Suppressor macrophage treated with lipopolysaccharide for 4 hours (primary cell): ENCODE measurements at places on chromosomes 7 and 10.

DNA sequence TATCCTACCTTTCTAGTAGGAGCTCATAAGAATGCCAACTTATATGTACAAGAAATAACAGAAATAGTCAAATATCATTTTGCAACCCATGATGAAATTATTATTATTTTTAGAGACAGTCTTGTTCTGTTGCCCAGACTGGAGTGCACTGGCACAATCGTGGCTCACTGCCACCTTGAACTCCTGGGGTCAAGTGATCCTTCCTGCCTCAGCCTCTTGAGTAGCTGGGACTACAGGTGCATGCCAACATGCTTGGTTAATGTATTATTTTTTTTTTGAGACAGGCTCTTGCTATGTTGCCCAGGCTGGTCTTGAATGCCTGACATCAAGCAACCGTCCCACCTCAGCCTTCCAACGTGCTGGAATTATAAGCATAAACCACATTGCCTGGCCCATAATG is 44.8 kb downstream of the TNPO3 start:
- DNase-seq, result no peak

DNA sequence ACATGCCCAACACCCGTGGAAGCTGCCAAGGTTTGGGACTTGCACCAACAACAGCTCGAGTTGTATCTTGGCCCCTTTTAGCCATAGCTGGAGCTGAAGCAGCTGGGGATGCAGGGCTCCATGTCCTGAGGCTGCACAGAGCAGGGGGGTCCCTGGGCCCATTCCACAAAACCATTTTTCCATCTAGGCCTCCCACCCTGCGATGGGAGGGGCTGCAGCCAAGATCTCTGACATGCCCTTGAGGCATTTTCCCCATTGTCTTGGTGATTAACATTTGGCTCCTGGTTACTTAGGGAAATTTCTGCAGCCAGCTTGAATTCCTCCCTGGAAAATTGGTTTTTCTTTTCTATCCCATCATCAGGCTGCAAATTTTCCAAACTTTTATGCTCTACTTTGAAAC is 637.8 kb upstream of the VSTM2A start:
- no peak for DNase-seq

DNA sequence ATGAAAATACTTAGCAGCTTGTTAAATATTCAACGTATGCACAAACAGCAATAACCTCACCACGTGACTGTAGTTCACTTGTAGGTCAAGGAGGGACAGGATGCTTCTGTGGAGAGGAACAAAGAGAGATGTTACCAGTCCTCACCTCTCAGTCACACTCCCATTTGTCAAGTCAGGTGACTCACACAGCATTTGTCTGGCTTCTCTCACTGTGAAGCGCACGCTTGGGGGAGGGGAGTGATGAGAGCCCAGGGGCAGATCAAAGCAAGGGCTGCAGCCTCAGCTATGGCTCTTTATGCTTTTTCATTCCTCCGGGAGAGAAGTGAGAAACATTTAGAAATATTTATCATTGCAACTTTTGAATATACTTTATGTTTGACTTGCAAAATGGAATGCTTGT is 2.9 kb upstream of the RBM20 start:
- no peak for DNase-seq

DNA sequence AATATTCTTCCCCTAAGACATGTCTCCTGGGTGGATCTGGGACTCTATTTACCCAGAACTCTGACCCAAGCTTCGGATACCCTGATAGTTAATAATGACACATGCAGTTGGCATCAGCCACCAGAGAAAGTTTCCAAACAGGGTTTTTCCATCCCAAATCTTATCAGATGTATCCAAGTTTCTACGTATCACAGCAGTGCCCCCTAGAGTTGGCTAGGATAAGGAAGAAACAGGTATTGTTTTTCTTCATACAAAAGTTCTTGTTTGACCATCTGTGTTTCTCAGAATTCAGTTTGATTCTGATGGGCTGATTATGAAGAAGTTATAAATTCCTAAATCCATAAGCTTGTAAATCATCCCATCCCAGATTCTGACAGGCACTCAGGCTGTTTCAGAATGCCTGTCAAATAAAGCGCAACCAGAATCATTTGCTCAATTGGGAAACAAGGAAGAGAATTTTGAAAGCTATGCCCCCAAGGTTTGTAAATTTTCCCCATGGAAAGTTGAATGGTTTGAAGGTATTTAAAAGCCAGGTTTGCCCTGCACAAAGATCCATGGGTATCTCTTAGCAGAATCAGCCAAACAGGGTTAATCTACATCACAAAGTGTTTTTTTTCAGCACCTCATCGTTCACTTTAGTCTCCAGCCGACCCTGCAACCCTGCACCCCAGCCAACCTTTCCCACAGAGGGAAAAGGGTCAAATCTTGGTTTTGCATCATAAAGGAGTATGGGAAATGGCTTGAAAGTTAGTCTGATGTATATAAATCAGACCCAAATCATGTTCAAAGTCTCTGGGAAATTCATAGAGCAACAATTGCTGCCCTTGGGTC is 47.4 kb downstream of the NRAP start:
- peak; percentile 13 for DNase-seq

DNA sequence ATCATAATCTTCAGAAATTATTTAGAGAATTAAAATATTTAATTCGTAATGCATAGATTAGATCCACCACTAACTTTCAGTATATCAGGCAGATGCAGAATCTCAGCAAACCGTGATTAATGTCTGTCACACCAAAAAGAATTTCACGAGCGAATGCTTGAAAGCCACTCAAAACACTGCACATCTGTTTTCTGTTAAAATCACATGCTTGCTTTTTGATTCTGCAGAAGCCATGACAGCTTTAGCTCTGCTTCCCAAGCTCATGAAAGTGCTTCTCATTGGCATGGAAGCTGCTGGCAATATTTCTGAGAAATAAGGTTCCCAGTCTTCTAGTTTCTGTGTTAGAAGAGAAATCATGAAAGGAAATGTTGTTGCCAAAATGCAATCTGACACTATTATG is 837.8 kb upstream of the LRRN3 start:
- DNase-seq, result no peak

DNA sequence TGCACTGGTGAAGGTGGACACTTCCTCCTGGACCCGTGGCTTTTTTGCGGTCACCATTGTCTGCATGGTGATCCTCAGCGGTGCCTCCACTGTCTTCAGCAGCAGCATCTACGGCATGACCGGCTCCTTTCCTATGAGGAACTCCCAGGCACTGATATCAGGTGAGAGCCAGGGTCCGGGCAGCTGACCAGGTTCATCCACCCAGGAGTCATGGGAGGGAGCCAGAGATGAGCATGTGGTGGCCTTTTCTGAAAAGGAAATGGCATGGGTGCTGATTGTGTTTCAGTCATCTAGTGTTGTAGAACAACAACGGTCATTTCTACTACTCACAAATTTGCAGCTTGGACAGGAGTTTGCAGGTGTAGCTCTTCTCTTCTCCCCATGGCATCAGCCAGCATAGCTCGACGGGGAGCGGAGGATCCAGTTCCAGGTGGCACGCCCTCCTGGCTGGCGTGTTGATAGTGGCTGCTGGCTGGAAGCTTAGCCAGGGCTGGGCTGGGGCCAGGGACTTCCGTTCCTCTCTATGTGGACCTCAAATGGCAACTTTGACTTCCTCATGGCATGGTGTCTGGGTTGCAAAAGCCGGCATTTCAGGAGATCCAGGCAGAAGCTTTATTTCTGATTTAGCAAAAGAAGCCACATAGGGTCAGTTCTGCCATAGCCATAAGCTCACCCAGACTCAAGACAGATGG is 32.7 kb downstream of the SLC29A3 start:
- DNase-seq, result peak; percentile 35

GRCh38 chr7:22115689-22116088 is 170.0 kb upstream of the CDCA7L start:
- no peak for DNase-seq

- DNase-seq, result no peak
Observed at GRCh38 chr7:55124989-55125875, 106.4 kb downstream of the EGFR start.

DNA sequence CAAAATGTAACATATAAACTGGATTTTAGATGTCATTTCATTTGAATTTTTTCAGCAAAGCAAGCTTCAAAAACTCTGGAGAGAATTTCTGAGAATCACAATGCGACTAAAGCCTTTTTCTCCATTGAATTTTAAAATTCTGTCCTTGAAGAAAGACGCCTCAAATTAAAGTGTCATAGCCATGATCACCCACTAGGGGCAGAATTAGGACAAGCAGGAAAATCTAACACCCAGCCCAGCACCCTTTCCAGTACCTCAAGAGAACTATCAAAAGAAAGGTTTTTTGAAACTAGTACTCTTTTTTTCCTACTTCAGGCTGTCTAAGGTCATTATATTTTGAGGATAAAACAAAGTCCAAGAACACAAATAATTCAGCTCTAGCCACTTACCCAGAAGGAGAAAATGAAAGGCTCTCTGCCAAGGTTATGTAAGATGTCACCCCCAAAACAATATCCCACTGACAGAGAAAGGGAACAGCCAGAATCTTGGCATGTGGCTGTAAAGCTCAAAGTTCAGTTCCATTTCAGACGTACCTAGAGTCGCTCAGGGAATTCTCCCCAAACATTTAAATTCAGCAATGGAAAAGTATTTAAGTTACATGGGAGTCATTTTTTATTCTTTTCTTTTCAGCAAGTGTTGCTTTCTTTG is 299.4 kb downstream of the SNX13 start:
- DNase-seq, result peak; percentile 55

- DNase-seq, result no peak
Observed at GRCh38 chr7:16343612-16344011, 77.7 kb downstream of the CRPPA start.

DNA sequence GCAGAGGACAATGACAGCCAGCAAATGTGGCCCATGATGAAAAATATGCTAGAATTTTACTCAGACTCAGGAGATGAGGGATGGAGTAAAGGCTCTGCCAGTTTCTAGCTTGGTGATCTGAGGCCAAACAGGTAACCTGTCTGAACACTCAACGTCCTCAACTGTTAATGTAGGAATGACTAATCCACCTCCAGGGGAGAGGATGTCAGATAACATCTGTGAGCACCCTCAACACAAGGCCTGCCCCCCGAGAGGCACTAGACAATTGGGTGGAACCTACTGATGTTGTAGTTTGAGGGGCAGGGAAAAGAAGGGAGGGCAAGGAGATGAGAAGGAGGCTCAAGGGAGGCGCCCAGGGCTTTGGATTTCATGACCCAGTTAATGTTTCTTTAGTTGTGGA is 445.1 kb downstream of the PLXNA4 start:
- DNase-seq, result no peak

GRCh38 chr10:78614267-78614666 is 454.5 kb upstream of the ZMIZ1 start:
- DNase-seq, result no peak

- no peak for DNase-seq
Observed at GRCh38 chr7:6143997-6144396, 112.8 kb downstream of the ANKRD61 start.

- DNase-seq, result no peak
Observed at GRCh38 chr7:46569133-46569465, 648.0 kb upstream of the IGFBP3 start.

GRCh38 chr10:30694518-30695228 is 65.1 kb upstream of the LYZL2 start:
- no peak for DNase-seq

DNA sequence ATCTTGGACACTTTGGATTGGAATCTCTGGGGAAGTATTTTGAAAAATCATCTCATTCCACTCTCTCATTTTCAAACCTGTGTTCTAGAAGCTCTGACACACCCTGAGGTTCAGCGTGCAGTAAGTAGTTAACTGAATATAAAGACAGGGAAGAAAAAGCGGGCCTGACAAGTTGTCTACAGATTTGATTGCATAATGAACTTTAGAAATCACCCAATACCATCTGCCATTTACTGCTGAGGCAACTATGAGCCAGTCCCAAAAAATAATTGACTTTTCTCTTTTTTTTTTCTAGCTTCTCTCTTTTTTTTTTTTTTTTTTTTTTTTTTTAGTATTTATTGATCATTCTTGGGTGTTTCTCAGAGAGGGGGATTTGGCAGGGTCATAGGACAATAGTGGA is 29.5 kb downstream of the CDC123 start:
- DNase-seq, result no peak

DNA sequence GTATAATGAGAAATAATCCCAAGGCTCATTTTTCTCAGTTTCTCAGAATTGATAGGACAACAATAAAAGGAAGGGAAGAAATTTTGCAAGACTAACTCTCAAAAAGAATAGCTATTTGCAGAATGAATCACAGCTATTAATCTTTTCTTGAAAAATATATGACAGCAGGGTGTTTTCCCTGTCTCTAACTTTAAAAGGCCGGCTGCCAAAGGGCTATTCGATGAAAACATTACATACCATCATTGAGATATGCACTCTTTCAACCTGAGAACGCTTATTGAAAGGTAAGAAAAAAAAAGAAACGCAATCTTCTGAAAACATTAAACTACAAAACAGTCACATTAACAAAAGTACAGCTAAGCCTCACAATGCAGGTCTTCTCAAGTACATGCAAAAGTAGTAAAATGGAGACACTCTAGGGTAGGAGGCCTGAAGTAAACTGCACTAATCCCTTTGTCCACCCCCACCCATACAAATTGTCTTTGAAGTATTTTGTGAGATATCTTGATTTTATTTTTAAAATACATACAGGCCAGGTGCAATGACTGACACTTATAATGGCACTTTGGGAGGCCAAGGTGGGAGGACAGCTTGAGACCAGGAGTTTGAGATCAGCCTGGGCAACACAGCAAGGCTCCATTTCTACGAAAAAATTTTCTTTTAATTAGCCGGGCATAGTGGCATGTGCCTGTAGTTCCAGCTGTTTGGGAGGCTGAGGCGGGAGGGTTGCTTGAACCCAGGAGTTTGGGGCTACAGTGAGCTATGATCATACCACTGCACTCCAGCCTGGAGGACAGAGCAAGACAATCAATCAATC is 83.0 kb downstream of the PARD3 start:
- DNase-seq, result no peak

GRCh38 chr7:94908323-94909178 is 1.2 kb downstream of the PPP1R9A start:
- DNase-seq, result no peak

DNA sequence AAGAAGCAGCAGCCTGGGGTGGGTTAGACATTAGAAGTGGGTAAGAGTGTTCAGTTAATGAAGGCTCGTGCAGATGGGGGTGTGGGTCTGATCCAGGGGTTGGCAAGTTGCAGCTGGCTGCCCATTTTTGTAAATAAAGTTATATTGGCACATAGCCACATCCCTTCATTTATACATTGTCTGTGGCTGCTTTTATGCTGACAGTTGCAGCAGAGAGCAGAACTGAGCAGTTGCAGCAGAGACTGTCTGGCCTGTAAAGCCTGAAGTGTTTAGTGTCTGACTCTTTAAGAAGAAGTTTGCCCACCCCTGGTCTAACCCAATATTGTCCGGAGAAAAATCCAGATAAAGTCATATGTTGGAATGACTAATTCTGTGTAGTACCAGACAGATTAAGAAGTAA is 38.1 kb downstream of the GLRX3 start:
- DNase-seq, result no peak
